Adipose tissue (tissue), 3 donors: ENCODE measurements at places on chromosomes 3 and 15. TPM values are rescaled to one million over a fixed set of nuclear protein-coding genes. Genes with fewer than 3 reads are reported as not detected.

CHRNA3 gene
- not detected for polyA plus RNA-seq

CLEC3B gene
- 202 TPM for polyA plus RNA-seq

SLC22A13 gene
- 0.03 TPM for polyA plus RNA-seq

C3orf52 gene
- 3.4 TPM for polyA plus RNA-seq

NR2E3 gene
- 0.10 TPM for polyA plus RNA-seq

PIERCE2 gene
- polyA plus RNA-seq = 7.4 TPM

DIS3L gene
- 19.5 TPM for polyA plus RNA-seq

SOX2 gene
- polyA plus RNA-seq = 0.14 TPM

IL5RA gene
- not detected for polyA plus RNA-seq

ZNF620 gene
- 1.3 TPM for polyA plus RNA-seq

IMPG2 gene
- polyA plus RNA-seq = 0.03 TPM

HTR3E gene
- polyA plus RNA-seq = not detected

PPIB gene
- 392 TPM for polyA plus RNA-seq

EXD1 gene
- not detected for polyA plus RNA-seq

ACSBG1 gene
- 0.09 TPM for polyA plus RNA-seq

PPM1L gene
- 3.8 TPM for polyA plus RNA-seq

SLC28A2 gene
- polyA plus RNA-seq = not detected

CELSR3 gene
- 1.0 TPM for polyA plus RNA-seq

SEMA4B gene
- polyA plus RNA-seq = 4.7 TPM

GOLGA8G gene
- polyA plus RNA-seq = not detected

UACA gene
- polyA plus RNA-seq = 19.0 TPM

CD200 gene
- 2.6 TPM for polyA plus RNA-seq

MST1 gene
- polyA plus RNA-seq = 19.1 TPM

OR5H6 gene
- polyA plus RNA-seq = not detected

GALNT15 gene
- polyA plus RNA-seq = 48.2 TPM

COL8A1 gene
- polyA plus RNA-seq = 0.60 TPM

CPLX3 gene
- not detected for polyA plus RNA-seq

BTLA gene
- not detected for polyA plus RNA-seq

DGKG gene
- polyA plus RNA-seq = 0.56 TPM

CCR2 gene
- polyA plus RNA-seq = 0.11 TPM

MUSTN1 gene
- polyA plus RNA-seq = 129 TPM

NEK10 gene
- polyA plus RNA-seq = 0.07 TPM

STOML1 gene
- 14.4 TPM for polyA plus RNA-seq

CYP11A1 gene
- 0.55 TPM for polyA plus RNA-seq

ISY1 gene
- 23.5 TPM for polyA plus RNA-seq

C3orf22 gene
- polyA plus RNA-seq = not detected

NAALADL2 gene
- 0.91 TPM for polyA plus RNA-seq

AHSG gene
- not detected for polyA plus RNA-seq

PROS1 gene
- 4.3 TPM for polyA plus RNA-seq

GOLGA6L7 gene
- polyA plus RNA-seq = not detected

CD200R1L gene
- polyA plus RNA-seq = not detected

GABRB3 gene
- 0.34 TPM for polyA plus RNA-seq

MTFMT gene
- 3.4 TPM for polyA plus RNA-seq

CHST13 gene
- 0.94 TPM for polyA plus RNA-seq

OIP5 gene
- 0.48 TPM for polyA plus RNA-seq

PATL2 gene
- not detected for polyA plus RNA-seq

RBP2 gene
- not detected for polyA plus RNA-seq

GCSAM gene
- 0.12 TPM for polyA plus RNA-seq
